ENCODE measurements at places on chromosomes 4 and X. TPM values are rescaled to one million over a fixed set of nuclear protein-coding genes. Genes with fewer than 3 reads are reported as not detected.

- peaks cover 26% of the 10 kb centered on the region for H3K36me3 ChIP-seq
- peaks cover 14% of the 10 kb centered on the region for H3K4me1 ChIP-seq
- no peaks in the 10 kb centered on the region for H3K27me3 ChIP-seq
- H3K4me3 ChIP-seq, result peak overlapping the region; percentile 58
Observed at GRCh38 chrX:1392376-1393068, 609 bp upstream of the SLC25A6 start.

GRCh38 chrX:68758671-68759070 lies 70.2 kb upstream of the EFNB1 start:
- H3K4me3 ChIP-seq, result no peak overlapping the region
- H3K27ac ChIP-seq, result no peak overlapping the region
- no peak for DNase-seq

- H3K27me3 ChIP-seq, result peaks cover 9% of the 10 kb centered on the region
- H3K27ac ChIP-seq, result no peak overlapping the region
- DNase-seq, result no peak
- H3K36me3 ChIP-seq, result no peaks in the 10 kb centered on the region
- no peaks in the 10 kb centered on the region for H3K4me1 ChIP-seq
Observed at GRCh38 chr4:5144384-5144783, 93.1 kb downstream of the STK32B start.

NR3C2 gene
- total RNA-seq, result 0.56 TPM

All from cardiac muscle cell (in vitro differentiated cells and primary cell).